GM19239 (cell line): ENCODE measurements at places on chromosomes 6 and 20.

DNA sequence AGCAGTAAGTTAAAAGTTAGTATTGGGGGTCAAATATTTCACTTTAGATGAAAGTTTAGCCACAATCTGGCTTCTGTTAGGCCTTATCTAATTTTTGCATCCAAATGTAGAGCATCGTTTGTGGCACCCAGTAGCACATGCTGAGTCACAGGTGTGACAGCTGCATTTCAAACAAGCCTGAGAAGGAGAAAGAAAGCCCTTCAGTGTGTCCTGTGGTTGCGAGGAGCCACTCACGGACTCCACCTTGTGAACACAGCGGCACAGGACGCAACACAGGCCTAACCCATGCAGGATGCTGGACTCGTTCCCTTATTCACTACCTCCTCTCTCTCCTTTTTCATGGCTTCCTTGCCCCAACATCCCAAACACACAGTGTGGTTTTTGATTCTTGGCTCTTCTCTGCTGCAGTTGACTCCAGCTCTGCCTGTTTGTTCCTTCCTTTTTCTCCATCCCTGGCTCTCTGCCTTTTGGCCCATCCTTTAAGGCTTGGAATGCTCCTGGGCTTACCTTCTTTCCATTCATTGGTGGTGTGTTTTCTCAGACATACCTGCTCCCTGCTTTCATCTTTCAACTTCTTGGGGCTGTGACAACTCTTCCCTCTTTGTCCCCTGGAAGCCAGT lies 124.2 kb downstream of the SLC16A10 start:
- DNase-seq = no peak

DNA sequence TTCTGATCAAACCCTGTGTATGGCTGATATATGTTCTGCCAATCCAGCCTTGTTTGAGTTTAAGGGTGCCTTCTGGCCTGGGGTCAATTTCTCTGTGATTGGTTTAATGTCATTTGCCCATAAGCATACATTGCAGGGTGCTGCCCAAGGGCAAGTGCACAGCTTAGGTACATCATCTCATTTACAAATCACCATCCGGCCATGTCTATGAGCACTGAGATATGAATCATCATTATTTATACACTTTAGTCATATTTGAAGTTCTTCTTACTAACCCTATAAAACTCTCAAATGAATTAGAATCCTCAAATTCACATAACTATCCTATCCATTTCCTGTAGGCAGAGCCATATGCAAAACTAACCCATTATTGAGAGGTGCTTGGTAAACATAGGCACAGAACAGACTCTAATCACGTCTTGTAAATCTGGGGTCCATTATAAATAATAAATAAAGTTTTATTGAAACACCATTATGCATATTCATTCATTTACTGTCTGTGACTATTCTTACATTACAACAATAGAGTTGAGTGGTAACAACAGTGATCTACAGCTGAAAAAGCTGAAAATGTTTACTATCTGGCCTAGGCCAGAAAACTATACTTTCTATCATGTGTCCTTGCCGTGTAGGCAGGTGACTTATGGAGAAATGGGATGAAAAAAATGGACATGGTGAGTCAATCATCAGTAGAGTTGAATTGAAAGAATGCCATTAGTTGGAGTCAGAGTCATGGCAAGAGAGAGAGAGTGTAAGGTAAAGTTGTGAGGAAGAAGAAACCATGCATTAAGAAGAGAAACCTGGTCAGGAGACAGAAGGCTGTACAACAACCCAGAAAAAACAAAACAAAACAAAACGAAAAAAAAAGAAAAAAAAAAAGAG lies 25.0 kb downstream of the KCNQ5 start:
- no peak for DNase-seq

DNA sequence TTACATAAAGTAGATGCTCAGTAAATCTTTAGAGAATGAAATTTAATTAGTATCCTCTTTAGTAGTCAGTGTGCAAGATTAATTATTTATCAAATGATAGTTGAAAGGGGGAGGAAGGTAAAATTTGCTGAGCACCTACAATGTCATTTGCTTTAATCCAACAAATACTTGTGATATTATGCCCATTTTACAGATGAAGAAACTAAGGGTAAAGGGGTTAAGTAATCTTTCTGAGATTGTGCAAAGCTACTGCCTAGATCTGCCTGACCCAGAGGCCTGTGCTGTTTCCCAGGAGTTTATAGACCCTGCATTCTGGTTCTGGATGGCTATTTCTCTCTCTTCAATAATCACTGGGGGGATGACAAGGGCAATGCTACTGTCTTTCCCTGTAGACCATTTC lies 58.3 kb upstream of the BACH2 start:
- DNase-seq = no peak

DNA sequence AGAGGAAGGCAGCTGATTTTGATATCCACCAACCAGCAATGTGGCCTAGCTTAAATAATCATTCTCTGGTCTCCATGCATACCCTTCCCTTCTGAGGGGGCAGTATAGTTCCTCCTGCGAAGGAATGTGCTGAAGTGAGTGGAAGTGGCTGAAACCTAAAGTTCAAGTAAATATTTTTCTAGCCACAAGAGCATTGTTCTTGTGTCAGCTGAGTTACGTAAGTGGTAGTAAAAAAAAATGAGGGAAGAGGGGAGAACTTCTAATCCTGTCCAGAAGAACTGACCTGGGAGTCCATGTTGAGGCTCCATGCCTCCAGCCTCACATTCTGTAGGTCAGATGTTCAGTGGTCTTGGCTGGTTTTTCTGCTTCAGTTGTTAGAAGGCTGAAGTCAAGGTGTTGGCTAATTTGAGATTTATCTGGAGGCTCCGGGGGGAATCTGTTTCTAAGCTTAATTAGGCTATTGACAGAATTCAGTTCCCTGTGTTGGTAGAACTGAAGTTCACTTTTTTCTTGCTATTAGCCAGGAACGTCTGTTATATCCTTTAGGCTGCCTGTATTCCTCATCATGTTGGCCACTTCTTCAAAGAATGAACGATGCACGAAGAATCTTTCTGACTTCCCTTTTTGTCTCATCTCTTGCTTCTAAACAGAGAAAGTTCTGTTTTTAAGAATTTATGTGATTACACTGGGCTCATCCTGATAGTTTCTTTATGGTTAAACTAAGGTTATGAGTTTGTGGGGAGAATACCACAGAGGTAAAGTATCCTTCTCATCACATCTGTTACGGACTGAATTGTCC lies 207.1 kb upstream of the PRSS16 start:
- DNase-seq = no peak

DNA sequence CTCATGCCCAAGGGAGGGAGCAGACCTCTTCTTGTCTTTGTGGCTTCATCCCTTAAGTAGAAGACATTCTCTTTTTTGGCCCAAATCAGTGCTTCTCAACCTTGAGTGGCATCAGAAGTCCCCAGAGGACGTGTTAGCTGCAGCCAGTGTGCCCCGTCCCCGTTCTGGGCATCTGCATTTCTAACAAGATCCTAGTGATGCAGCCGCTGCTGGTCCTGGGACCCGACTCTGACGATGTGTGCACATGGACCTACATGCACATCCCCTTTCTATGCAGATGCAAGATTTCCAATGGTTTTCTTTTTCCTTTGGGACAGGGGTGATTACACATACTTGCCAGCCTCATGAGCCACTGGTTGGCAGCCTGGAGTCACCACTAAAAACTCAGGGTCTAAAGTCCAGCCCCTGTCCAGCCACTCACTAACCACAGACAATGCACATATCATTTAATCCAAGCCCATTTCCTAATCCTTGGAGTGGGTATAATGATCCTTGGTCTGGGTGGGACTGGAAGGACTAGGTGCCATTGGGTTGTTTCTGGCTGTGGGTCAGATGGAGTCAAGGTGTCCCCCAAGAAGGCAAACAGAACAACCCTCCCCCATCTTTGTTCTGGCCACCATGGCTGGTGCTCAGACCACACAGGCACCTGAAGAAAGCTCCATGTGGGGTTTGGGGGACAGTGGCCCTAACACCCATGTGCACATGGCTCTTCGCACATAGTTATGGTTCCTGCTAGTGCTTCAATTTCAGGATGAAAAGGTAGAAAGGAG lies 6.4 kb downstream of the ACSS1 start:
- no peak for DNase-seq

DNA sequence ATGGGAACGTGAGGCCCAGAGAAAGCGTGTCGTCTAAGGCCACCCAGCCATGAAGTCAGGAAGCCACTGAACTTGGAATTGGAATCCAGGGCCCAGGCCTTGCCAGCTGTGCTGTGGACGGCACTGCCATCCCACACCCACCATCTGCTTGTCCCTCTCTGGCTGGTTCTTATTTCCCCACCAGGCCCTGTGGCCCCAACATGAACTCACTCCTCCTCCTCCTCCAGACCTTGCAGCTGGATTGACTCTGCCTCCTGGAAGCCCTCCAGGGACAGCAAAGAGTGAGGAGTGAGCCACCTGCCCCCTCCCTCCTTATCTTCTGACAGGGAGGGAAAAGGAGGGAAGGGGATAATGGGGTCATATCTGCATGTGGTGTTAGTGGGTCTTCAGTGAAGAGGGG lies 16.0 kb upstream of the IP6K3 start:
- DNase-seq = no peak

GRCh38 chr20:39850821-39851330 lies 838.2 kb downstream of the MAFB start:
- no peak for DNase-seq

- no peak for DNase-seq
These were observed 38.1 kb downstream of the RPP40 start for GRCh38 chr6:4965562-4966389.

DNA sequence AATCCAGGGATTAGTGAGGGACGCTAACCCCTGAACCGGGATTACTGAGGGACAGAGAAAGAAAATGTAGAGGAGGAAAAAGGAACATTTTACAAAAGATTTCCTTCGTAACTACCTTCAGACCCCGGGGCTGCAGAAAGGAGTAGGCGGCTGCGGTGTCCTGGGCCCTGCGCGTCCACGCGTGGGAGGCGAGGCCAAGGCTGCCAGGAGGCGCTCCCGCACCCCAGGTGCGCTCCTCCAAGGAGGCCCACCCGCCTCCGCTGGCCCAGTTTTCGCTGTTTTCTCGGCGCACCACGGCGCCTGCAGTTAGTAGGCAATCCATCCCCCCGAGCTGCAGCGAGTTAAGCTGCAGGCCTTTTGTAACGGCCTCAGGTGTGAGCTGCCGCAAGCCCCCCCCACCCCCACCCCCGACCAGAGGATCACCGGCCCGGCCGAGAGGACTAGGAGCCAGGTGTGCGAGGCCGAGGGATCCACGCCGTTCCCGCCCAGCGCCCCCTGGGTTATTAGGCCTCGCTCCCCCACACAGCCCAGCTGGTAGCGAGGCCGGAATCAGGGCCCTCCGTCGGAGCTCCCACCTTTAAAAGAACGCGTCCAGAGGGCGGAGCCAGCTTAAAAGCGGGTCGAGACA lies 380.3 kb upstream of the ARID1B start:
- DNase-seq = no peak

DNA sequence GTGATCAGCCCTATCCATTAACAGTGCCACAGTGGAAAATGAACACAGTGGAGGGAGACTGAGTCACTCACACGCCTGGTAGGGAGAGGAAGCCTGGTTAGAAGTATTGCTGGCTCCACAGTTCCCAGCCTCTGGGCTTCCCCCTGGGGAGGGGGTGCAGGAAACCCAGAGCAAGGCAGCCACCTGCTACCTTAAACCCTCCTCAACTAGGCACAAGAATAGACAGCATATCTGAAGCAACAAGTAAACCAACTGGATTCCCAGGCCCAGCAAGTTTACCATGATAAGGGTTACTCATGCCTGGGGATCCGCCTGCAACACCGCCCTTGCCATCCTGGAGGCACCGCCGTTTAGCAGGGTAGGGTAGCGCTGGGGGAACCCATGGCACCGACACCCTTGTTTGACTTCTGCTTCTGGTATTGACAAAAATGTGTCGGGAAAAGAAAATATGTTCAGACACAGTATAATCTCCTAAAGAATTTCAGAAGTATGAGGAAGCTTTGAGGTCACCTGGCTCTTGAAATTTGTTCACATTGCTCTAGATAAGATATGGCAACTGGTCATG lies 38.3 kb downstream of the SLC22A23 start:
- DNase-seq = no peak

GRCh38 chr20:36315545-36316351 lies 9.6 kb downstream of the DLGAP4 start:
- no peak for DNase-seq

GRCh38 chr6:148747471-148748165 lies 788 bp downstream of the UST start:
- DNase-seq = no peak

DNA sequence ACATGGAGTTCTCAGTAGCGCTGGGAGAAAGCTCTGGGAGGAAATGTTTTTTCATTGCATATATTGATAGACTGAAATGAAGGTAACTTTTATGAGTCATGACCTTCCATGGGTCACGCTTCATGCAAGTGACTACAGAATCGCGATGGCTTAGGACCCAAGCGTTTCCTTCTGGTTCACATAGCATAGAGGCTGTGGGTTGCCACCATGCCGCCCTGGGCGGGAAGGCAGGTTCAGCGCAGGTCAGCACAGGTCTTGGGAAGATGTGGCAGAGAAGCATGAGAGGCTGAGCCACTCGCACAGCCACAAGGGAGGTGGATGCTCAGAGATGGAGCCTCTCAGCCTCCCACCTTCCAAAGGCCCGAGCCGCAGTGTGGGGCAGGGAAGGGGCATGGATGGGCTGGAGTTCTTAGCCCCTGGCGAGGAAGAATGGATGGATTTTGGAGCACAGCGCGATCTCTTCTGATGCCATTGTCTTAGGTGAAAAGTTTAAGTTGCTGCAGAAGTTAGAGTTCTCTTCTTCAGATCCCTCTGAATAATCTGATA lies 219.5 kb downstream of the SMOC2 start:
- DNase-seq = no peak

GRCh38 chr6:84641076-84641475 lies 123.3 kb downstream of the TBX18 start:
- DNase-seq = no peak

DNA sequence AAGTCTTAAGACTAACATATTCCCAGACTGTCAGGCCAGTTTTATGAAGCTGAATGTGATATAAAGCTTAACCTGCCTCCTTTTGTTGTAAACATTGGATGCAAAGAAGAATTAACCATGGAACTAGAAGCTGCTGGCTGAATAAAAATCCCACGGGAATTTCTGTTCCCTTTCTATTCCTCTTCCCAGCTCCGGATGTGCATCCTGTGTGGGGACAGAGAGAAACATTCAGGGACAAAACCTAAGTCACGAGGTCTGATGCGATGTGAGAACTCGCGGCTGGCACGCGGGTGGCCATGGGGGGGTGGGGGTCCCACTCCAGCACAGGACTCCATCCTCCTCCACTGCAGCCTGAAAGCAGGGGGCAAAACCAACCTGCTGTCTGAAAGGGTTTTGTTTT lies 32.2 kb downstream of the RAMACL start:
- no peak for DNase-seq

DNA sequence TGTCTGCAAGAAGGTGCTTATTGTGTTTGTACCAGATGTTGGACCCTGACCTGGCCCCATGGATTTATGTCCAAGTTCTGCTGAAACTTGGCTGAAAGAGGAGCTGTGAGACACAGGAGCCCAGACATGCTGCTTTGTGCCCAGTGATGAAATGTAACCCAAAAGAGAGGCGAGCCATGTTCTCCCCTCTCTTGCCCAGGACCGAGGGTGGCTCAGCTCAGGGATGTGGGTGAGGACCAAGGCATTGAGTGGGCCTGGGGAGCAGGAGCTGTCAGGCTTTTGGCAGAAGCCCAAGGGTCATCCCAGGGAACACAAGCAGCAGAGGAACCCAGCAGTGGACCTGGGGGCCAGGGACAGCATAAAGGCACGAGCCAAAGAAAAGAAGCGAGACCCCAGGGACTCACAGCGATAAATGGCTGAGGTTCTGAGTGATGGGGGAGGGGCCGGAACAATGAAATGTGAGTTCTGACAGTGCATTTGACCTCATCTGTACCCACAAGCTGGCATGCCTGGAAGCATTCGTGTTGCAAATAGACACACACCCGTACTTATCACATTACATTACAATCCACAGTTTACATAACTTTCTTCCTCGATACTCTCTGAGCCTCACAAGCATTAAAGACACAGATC lies 363.4 kb upstream of the JARID2 start:
- DNase-seq = no peak
